ENCODE measurements at places on chromosomes 4 and X.
A peak's percentile ranks its signal among the peaks of the same experiment; 100 is the strongest.

- no peak for DNase-seq
Measured at GRCh38 chr4:188130355-188130754, 8.9 kb upstream of the TRIML1 start.

DNA sequence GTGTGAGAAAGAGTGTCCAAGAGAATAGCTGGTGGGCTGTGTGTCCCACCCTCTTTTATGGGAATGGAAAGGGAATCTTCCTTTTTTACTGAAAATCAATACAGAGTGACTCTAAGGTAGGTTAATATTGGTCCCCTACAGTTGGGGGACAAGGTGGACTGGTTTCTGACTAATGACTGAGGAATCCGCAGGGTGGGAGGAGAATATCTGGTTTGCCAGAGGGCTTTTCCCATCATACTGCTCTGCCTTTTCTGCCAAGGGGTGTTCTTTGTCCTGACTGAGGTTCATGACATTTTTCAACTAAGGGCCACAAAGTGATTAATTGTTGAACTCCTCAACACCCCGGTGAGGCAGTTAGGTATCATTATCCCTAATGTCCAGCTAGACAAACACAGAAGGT lies 261.6 kb downstream of the SPATA18 start:
- DNase-seq = no peak

GRCh38 chr4:55938481-55938880 lies 10.3 kb upstream of the CEP135 start:
- no peak for DNase-seq

DNA sequence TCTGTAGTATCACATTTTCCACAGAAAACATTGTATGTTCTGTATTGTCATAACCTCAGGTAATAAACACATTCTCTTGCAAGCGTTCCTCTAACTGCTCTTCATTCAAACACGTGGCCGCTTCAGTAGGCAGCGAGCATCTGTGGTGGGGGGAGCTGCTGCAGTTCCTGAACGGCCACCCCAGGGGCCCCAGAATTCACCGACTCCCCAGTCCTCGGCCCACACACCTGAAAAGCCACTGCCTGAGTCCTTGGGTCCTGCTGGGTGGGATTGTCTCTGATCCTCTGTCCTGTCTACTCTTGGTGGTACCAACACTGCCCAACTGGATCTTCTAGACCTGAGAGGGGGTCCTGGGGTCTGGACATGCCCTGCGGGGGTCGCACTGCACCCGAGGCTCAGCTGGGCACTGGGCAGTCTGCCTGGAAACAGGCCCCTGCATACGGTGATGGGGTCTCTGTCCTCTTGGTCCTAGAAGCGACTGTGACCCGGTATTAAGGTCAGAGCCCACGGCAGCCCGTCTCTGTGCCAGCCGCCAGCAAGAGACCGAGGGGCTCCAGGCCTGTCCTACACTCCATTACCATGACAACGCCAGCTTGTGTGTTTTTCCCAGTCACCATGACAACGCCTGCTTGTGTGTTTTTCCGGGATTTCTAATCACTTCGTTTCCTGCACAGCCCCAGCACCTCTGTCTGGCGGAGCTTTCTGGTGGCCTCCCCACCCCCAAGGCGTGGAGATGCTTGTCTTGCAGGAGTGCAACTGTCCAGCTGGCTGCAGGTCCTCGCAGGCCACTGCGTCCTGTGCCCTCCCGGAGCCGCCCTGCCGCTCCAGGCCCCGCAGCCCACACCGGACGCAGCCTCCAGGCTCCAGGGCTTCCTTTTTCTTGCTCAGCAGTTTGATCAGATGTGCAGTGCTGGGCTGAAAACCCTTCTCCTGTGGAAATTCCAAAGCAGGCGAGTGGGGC lies 16.0 kb downstream of the CTBP1 start:
- DNase-seq = no peak

DNA sequence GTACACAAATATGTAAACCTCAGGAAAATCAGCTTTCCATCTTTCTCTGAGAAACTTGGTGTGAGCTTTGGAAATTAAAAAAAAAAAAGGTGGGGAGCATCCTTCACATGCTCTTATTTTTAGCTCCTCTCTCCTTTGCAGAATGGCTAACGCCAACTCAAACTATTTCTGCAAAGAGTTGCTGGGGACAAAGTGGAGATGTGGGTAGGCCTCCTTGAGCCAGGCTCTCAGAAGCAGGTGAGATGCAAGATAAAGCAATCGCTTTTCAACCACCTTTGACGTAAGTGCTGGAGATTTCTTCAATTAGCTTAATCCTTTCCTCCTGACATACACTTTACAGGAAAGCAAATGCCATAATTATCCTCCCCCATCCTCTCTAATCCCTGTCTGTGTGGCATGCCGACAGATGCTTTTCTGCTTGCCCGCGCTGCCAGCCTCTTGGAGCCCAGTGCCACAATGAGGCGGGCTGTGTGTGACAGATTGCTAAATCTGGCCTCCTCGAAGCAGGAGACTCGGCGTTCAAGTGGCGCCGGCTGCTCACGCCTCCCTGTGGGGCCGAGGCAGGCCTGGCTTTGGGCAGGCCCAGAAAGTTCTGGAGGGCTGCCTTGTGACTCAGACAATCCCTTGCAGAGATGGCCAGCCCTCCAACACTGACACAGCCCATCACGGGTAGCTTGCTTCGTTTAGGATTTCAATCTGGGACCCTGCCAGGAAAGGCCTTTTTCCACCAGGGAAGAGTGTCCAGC lies 64.9 kb upstream of the SOD3 start:
- no peak for DNase-seq

DNA sequence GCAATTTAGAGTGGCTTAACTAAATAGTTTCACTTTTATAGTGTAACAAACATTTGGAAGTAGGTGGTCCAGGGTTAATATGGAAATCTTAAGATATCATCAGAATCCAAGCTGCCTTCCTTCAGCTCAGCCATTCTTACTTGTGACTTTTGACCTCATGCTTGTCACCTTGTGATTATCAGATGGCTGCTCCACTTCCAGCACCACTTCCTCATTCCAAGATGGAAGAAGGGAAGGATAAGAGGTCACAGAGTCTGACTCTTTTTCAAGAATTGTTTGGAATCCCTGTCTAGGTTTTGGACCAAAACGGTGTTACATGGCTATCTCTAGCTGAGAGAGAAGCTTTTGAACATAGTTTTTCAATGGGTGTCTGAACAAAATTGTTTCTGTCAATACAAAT lies 39.9 kb downstream of the MTTP start:
- DNase-seq = no peak

DNA sequence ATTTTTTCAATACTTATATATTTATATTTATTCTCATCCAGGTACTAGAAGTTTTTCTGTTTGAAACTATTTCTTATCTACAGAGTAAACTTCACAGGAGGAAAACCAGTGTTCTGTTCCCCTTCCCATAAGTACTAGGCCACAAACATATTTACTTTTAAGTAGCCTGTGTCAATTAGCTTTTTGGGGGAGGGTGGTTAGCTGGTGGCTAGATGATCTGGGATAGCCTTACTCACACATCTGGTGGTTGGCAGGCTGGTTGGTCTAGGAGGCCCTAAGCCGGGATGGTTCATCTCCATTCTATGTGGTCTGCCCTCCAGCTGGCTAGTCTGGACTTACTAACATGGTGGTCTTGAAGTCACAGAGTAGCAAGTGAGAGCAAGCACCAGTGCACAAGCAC lies 6.2 kb downstream of the JADE3 start:
- no peak for DNase-seq

DNA sequence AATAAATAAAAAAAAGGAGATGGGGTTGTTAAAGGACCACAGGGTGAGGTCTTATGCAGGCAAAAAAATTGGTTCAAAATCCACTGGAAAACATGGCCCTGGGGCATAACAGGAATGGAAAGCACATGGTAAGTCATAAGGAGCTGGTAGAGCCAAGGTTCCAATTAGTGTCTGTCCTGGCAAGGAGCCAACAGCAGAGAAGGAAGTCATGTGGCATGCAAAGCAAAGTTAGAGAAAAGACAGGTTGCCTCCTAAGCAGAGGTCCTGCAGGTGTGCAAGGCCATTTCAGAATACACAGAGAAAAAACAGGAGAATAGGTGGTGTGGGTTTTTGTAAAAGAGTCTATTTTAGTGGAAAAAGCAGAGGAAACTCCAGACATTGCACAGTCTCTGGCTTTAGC lies 1881.7 kb downstream of the ARAP2 start:
- no peak for DNase-seq

GRCh38 chr4:109614466-109614865 lies 54.4 kb downstream of the MCUB start:
- DNase-seq = no peak

GRCh38 chrX:8879750-8880149 lies 78.6 kb upstream of the FAM9A start:
- DNase-seq = peak; percentile 2
